NCI-H1436 treated with DMSO at 0.1 percent for 48 hours (cell line): ENCODE measurements at places on chromosomes 3 and 15.

DNA sequence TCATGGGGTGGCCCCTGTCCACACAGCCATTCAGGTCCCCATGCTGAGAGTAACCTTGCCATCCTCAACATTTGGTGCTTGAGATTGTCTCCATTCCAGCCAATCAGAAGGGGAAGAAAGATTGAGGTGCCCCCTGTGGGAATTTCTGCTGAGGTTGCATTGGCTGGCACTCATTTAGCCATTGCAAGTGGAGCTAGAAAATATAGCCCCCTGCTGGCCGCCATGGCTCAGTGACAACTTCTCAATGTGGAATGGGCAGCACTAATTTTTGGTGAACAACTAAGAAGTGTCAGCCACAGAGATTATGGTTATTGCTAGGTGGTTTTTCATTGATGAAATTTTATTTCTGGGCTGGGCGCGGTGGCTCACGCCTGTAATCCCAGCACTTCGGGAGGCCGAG is 22.0 kb downstream of the COL6A6 start:
- no peak for DNase-seq

GRCh38 chr3:30426293-30426993 is 180.0 kb upstream of the TGFBR2 start:
- no peak for DNase-seq

- no peak for DNase-seq
Observed at GRCh38 chr3:152352554-152352953, 83.8 kb downstream of the MBNL1 start.

GRCh38 chr3:41317718-41318117 is 118.4 kb downstream of the CTNNB1 start:
- no peak for DNase-seq

- DNase-seq = no peak
Observed at GRCh38 chr3:31581660-31582059, 48.9 kb downstream of the STT3B start.

GRCh38 chr3:102532901-102533300 is 98.1 kb downstream of the ZPLD1 start:
- no peak for DNase-seq

- no peak for DNase-seq
Observed at GRCh38 chr3:8186213-8186612, 315.4 kb upstream of the LMCD1 start.

GRCh38 chr15:38945551-38946298 is 381.1 kb upstream of the RASGRP1 start:
- no peak for DNase-seq

GRCh38 chr15:85047271-85047948 is 65.8 kb downstream of the PDE8A start:
- DNase-seq = no peak

DNA sequence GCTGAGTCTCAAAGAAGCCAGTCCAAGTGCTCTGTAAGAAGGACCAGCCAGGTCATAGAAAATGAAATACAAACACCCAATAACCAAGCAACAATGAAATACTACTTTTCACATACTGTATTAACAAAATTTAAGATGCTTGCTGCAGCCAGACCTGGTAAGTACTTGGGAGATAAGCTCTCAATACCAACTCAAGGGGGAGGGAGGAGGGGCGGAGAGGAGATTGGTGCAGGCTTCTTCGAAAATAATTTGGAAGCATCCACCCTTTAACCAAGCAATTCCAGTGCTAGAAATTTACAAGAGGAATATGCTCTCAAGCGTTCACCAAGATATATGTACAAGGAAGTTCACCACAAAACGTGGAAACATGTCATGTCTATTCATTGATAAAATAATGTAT is 7.6 kb upstream of the LRRC2 start:
- no peak for DNase-seq

GRCh38 chr3:33901862-33902563 is 103.6 kb downstream of the PDCD6IP start:
- no peak for DNase-seq
